ENCODE measurements at places on chromosomes 1 and 21. TPM values are rescaled to one million over a fixed set of nuclear protein-coding genes. Genes with fewer than 3 reads are reported as not detected.

TBX19 gene
- 0.26 TPM for total RNA-seq

TAS1R1 gene
- total RNA-seq, result not detected

HTR6 gene
- total RNA-seq, result not detected

FCRL5 gene
- total RNA-seq, result not detected

ITLN2 gene
- total RNA-seq, result not detected

SELL gene
- total RNA-seq, result 0.26 TPM

CAMK1G gene
- total RNA-seq, result 3.0 TPM

SPRR1B gene
- not detected for total RNA-seq

PDC gene
- total RNA-seq, result not detected

PPIAL4G gene
- total RNA-seq, result not detected

ERG gene
- total RNA-seq, result 0.32 TPM

NCF2 gene
- 5.3 TPM for total RNA-seq

ANXA9 gene
- total RNA-seq, result 0.13 TPM

SFT2D2 gene
- total RNA-seq, result 27.9 TPM

CRYBG2 gene
- 0.26 TPM for total RNA-seq

ZBTB40 gene
- 7.1 TPM for total RNA-seq

SELE gene
- total RNA-seq, result not detected

MORC3 gene
- 15.9 TPM for total RNA-seq

FCRL3 gene
- not detected for total RNA-seq

CDA gene
- 1.9 TPM for total RNA-seq

ALPL gene
- total RNA-seq, result 1.7 TPM

KPRP gene
- total RNA-seq, result not detected

CYP4X1 gene
- 0.32 TPM for total RNA-seq

PROX1 gene
- 0.32 TPM for total RNA-seq

CR1L gene
- not detected for total RNA-seq

RLF gene
- total RNA-seq, result 28.9 TPM

CLIC6 gene
- total RNA-seq, result 0.24 TPM

KRTAP6-2 gene
- not detected for total RNA-seq

OR14K1 gene
- not detected for total RNA-seq

ANGPTL3 gene
- total RNA-seq, result not detected

SYDE2 gene
- total RNA-seq, result 3.1 TPM

C1QB gene
- total RNA-seq, result not detected

KCNA2 gene
- not detected for total RNA-seq

LEMD1 gene
- not detected for total RNA-seq

KLHDC9 gene
- 0.96 TPM for total RNA-seq

COL24A1 gene
- 1.3 TPM for total RNA-seq
